Effector memory CD4-positive, alpha-beta T cell (primary cell): ENCODE measurements at places on chromosomes 2 and 18.

GRCh38 chr18:46859855-46860254 is 57.5 kb downstream of the PIAS2 start:
- H3K4me3 ChIP-seq: no peak overlapping the region
- H3K4me1 ChIP-seq: no peaks in the 10 kb centered on the region
- H3K27me3 ChIP-seq: no peaks in the 10 kb centered on the region
- no peak for DNase-seq
- H3K36me3 ChIP-seq: no peaks in the 10 kb centered on the region

DNA sequence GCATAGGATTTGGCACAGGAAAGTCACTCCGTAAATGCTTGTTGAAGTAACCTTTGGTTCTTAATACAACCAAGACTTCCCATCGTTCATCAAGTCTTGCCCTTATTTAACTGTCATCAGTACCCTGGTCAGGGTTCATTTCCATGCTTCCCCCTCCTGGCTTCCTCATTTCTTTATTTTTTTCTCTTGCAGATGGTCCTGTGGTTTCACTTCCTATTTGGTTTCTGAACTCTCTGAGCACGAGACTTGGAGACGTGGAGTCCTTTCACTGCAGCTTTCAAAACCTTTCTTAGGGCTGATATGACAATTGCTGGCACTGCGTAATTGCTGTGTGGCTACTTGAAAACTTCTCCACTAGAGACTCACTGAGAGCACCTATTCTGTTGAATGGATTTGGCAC is 59.9 kb upstream of the PID1 start:
- no peaks in the 10 kb centered on the region for H3K4me1 ChIP-seq
- no peak overlapping the region for H3K27ac ChIP-seq
- H3K36me3 ChIP-seq: no peaks in the 10 kb centered on the region
- no peak for DNase-seq
- no peak overlapping the region for H3K4me3 ChIP-seq
- no peaks in the 10 kb centered on the region for H3K27me3 ChIP-seq

DNA sequence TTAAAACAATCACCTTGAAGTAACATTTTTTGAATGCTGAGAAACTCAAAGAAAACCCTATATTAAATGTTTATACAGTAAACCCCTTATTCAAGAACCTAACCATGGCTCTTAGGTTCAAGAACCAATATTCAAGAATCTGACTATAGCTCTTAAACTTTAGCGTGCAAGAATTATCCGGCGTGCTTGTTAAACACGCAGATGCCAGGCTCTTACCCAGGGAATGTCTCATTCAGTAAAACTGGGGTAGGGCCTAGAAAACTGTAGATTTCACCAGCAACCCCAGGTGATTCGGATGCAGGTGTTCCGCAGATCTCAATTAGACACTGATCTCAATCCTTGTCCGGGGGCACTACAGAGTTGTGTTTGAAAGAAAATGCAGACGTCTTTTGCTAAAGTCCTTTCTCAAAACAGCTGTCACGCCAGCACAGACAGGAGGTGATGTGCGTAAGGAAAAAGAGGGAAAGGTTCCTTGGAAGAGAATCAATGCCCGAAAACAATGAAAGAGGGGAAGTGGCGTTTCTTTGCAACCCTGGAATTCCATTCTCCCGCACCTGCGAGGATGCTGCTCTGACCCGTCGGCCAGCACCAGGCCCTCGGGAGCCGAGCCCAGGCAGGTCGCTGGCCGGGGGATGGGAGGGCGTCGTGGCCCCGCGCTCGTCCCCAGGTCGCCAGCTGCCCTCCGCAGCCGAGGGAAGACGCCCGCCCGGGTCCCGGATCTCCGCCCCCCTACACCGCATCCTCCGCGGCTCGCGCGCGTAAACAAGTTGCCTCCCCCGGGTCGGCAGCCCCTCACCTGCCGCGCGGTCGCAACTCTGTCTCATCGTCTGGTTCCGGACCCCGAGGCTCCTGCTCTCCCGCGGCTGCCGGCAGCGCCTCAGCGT is 851 bp downstream of the EIF2AK3 start:
- DNase-seq: peak; percentile 41
- H3K36me3 ChIP-seq: no peaks in the 10 kb centered on the region
- peak overlapping the region; percentile 82 for H3K4me3 ChIP-seq
- peak overlapping the region; percentile 94 for H3K27ac ChIP-seq
- peaks cover 6% of the 10 kb centered on the region for H3K4me1 ChIP-seq
- H3K27me3 ChIP-seq: no peaks in the 10 kb centered on the region

GRCh38 chr2:28824207-28824606 is 13.6 kb downstream of the SPDYA start:
- no peaks in the 10 kb centered on the region for H3K4me1 ChIP-seq
- H3K36me3 ChIP-seq: no peaks in the 10 kb centered on the region
- no peaks in the 10 kb centered on the region for H3K27me3 ChIP-seq
- no peak overlapping the region for H3K27ac ChIP-seq
- no peak overlapping the region for H3K4me3 ChIP-seq

DNA sequence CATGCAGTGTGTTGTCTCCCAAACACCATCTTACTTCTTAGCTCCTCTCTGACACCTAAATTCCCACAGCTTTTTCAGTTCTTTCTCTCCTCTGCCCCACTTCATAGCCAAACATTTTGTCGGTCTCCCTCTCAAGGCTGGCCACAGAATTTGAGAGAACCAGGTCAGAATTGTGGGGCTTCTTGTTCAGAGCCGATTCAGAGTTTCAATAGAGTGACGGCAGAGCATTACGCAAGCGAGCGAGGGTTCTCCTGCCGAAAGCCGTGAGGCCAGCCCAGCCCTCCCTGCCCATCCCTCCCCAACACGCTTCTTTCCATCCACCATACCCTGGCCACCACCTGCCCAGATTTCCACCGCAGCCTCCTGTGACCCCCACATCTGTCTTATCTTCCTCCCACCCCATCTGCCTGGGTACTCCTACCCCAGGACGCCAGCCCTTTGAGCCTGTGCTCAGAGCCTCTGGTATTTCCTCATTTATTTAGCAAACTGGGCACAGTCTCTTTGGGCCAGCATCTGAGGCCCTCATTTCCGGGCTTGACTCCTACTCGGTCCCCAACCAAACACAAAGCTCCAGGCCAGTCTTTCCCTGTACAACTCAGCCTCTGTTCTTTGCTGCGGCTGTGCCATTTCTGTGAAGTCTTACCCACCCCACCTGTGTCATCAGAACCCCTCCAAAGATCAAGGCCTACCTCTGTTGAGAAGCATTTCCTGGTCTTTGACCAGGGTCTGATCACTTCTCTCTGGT is 70.0 kb upstream of the MAP4K4 start:
- H3K4me1 ChIP-seq: peaks cover 9% of the 10 kb centered on the region
- no peaks in the 10 kb centered on the region for H3K36me3 ChIP-seq
- H3K27me3 ChIP-seq: no peaks in the 10 kb centered on the region
- no peak overlapping the region for H3K27ac ChIP-seq
- no peak for DNase-seq

- no peaks in the 10 kb centered on the region for H3K27me3 ChIP-seq
- no peaks in the 10 kb centered on the region for H3K36me3 ChIP-seq
- DNase-seq: no peak
- H3K4me1 ChIP-seq: no peaks in the 10 kb centered on the region
- H3K27ac ChIP-seq: no peak overlapping the region
- H3K4me3 ChIP-seq: no peak overlapping the region
Measured at GRCh38 chr2:178008636-178009289, 63.8 kb downstream of the PDE11A start.

DNA sequence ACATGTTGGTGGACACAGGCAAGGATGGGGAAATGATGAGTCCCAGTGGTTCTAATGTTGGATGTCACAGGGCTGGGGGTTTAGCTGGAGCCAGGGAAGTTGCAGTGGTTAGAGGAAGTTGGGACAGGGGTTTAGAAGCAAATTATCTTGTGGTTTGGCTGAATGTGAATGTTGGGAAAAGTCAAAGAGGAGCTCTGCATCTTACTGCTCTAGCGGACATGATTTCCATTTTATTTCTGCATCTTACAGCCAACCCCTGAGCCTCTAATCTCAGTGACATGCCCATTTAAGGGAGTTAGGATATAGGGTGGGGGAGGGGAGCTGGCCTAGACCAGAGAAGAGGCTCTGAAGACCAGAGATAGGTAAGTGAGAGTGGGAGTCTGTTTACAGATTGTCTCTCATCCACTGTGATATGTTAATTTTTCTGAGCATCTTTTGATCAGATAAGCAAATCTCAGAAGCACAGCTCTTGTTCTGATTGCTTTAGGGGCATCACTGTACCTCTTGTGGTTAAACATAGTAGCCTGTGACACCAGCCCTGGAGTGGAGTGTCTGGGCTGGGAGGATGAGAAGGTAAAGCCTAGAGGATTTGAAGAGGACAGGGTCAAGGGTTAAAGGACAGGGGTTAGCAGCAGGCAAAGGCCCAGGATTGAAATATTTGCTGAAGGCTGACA is 43.6 kb downstream of the SETBP1 start:
- H3K27ac ChIP-seq: no peak overlapping the region
- no peak for DNase-seq
- peaks cover 28% of the 10 kb centered on the region for H3K4me1 ChIP-seq
- H3K36me3 ChIP-seq: no peaks in the 10 kb centered on the region

DNA sequence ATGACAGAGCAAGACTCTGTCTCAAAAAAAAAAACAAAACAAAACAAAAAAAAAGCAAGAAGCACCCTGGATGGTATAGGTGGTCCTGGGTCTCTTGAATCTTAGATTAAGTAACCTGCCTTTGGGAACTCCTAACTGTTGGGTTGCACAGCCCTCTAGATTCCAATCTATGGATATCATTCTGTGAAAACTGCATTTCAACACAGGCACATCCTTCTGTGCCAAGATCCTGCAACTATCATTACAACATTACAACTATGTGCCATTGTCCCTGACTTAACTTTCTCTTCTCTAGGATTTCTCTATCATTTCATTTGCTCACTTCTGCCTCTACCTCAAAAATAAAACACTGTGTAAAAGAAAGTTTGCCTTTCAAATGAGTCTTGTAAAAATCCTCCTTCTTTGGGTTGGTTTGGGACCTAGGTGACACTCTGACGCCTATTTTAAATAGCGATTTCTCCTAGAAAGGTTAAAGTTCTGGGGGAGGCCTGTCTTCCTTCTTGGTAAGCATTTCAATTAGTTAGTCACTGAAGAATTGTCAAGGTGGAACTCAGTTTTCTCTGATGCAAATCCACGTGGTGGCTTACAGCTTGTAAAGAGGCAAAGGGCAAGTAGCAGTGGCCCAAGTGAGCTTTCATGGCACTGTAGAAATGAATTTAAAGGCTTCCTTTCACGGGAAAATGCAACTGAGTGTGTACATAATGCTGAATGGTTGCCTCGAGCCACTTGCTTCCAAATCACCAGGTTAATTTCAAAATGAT is 9.2 kb downstream of the LGALSL start:
- no peaks in the 10 kb centered on the region for H3K36me3 ChIP-seq
- no peak for DNase-seq
- no peak overlapping the region for H3K27ac ChIP-seq
- H3K27me3 ChIP-seq: no peaks in the 10 kb centered on the region

GRCh38 chr2:127598711-127599110 is 47.2 kb upstream of the GPR17 start:
- no peaks in the 10 kb centered on the region for H3K27me3 ChIP-seq
- no peak for DNase-seq
